ENCODE measurements at places on chromosomes 16 and 17. TPM values are rescaled to one million over a fixed set of nuclear protein-coding genes. Genes with fewer than 3 reads are reported as not detected.
A peak's percentile ranks its signal among the peaks of the same experiment; 100 is the strongest.

- DNase-seq: no peak
These were observed 37.7 kb upstream of the PHLPP2 start for GRCh38 chr16:71762186-71762585.

GRCh38 chr17:49180303-49180702, 30.1 kb downstream of the GNGT2 start:
- DNase-seq: peak; percentile 89

Gene HID1
- 11.7 TPM for total RNA-seq

Gene RAMP2
- 46.3 TPM for total RNA-seq

Gene CHST5
- total RNA-seq: not detected

DNA sequence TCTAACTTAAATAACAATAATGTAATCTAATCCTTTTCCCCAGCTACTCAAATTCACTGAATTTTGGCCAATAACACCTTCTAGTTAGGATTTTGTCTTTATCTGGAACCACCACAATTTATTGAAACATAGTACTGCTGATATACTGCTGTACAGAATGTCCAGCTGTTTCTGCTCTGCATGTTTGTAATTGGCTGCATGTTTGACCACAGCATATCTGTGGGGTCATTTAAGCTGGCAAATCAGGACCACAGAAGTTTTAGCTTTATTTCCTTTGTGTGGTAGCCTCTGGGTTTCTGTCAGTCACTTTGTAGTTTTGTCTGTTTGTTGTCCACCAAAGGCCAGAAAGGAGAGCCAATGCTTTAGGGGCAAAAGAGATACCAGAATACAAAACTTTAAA, 22.2 kb upstream of the RAB11FIP4 start:
- DNase-seq: no peak

DNA sequence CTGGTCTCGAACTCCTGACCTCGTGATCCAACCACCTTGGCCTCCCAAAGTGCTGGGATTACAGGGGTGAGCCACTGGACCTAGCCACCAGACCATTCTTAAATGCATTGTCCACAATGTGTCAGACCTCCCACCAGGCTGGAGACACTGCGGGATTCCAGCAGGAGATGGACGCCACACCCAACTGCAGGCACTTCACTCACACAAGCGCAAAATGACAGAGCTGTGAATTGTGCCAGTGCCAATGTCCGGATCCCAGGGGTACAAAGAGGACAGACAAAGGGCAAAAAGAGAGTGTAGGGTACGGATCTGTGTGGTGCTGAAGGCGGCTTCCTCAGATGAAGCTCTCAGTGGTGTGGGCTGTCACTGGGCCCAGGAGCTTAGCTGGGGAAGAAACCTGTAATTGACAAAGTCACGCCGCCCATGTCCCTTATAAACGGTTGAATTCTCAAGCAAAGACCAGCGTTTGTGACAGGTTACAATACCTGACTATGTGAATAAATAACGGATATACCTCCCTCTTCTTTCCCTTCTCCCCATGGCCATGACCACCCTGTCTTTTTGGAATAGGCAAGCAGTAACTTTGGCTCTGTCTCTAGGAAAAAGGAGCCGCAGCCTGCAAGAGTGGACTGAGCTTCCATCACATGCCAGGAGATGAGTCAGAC, 40.0 kb downstream of the HS3ST3A1 start:
- no peak for DNase-seq

Gene TBC1D3D
- total RNA-seq: 0.95 TPM

GRCh38 chr17:71052971-71053370, 883.6 kb downstream of the KCNJ2 start:
- no peak for DNase-seq

GRCh38 chr16:8931859-8932258, 31.8 kb downstream of the USP7 start:
- DNase-seq: peak; percentile 83

DNA sequence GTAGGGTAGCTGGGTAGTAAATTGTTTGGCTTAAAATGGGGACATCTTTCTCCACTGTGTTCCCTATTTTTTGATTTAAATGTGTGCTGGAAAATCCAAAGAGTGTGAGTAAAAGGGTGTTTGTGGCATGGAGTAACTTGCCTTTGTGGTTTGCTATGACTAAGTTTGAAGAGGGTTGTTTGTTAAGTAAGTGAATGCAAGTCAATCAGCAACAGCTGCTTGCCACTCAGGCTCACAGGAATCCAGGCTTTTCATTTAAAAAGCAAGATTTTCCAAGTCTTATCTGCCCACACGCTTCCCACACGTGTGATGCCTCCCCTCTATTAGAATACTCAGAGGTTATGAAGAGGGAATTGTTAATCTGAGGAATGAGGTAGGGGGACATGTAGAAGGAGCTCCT, 847.7 kb upstream of the RBFOX1 start:
- DNase-seq: no peak

- DNase-seq: no peak
These were observed 13.9 kb upstream of the ABCA8 start for GRCh38 chr17:68969101-68969500.

DNA sequence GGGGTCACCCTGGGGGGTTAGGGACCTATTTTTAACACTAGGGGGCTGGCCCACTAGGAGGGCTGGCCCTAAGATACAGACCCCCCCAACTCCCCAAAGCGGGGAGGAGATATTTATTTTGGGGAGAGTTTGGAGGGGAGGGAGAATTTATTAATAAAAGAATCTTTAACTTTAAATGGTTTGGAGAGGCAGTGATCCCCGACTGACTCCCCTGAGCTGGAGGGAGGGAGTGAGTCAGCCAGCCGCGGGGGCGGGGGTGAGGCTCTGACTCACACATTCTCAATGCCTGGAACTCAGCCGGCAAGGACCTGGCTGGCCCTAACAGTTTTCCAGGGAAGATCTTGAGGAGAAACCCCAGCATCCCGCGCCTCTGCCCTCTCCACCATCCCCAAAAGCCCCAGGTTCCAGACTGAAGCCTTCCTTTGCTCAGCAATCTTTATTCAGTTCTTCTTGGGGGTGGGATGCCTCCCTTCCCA, 1.5 kb downstream of the HCFC1R1 start:
- peak; percentile 98 for DNase-seq

GRCh38 chr17:81095383-81095762, 60.4 kb downstream of the BAIAP2 start:
- DNase-seq: no peak

Gene ZPBP2
- not detected for total RNA-seq

DNA sequence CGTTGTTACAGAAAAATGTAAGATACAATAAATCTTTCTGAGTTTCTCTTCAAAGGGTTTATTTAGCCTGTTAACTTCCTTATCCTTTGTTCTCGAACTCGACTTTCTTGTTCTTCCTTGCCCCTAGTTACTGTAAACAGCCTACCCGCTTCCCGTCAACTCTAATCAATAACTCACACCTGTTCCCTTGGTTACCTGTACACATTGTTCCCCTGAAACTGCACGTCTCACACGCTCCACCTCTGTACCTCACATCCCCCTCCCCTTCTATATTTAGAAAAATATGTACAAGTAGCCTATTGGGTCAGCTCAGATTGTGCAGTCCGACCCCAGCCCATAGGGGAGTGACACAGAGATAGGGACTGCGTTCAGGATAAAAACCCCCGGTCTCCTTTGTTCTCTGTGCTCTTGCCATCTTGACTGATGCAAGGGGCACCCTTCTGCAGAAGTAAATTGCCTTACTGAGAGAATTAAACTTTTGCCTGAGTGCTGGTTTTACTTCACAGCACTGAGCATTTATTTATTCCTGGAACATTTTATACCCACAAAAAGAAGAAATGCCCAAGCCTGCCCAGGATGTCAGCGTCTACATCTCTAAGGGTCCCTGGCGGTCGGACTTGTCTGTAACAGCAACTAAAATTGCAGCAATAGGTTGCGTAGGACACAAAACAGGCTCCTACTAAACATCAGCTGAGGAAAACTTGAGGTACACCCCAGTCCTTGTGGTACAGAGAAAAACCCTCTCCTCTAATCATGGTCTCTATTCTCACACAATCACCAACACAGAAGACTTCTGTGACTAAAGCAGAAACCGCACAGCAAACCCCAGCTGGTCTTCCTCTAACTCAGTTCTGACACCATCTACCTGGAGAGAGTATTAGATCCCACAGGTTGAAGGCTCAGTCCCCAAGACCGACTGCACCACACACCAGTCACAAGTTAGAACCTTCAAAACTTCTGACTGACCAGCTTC, 11.3 kb downstream of the WDR45B start:
- DNase-seq: no peak

Gene CACNG3
- total RNA-seq: not detected

- DNase-seq: no peak
These were observed 108.4 kb downstream of the METRNL start for GRCh38 chr17:83187782-83188311.

DNA sequence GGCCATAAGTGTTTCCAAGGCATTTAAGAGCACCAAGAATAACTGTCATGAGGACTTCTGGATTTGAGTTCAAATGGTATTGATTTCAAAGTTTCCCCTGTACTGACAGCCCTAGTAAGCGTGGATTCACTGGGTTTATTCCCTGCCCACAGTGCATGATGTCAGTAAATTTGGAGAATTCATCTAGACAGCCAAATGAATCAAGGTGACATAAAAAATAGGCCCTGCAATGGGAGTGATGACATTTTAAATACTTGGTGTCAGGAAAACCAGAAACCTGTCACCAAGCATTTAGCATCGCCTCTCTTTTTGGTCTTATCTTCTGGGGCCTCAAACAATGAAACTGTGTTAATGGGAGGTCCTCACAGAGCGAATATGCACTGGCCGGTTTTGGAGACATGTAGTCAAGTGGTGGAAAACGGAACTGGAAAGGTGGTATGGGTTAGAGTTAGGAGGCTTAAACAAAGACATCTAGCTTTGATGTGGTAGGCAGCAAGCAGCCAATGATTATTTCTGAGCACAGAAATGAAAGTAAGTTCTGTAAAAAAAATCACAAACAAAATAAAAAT, 29.1 kb downstream of the COG4 start:
- no peak for DNase-seq

Gene CYGB
- total RNA-seq: 24.5 TPM

DNA sequence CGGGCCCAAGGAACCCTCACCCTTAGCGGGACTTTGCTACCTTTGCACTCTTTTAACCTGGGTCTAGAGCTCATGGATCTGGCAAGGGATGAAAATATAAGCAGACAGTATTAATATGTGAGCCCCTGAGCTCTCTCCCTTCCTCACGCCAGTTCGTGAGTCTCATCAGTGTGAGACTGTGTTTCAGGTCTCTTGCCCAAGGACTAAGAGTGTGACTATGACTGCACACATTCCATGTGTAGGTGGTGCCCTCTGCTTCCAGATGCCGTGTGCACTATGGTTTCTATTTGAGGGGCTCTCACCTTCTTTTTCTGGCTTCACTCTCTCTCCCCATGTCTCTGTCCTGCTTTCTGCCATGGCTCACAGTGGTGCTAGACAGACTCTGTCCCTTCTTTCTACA, 40.5 kb downstream of the DHRS7B start:
- no peak for DNase-seq

DNA sequence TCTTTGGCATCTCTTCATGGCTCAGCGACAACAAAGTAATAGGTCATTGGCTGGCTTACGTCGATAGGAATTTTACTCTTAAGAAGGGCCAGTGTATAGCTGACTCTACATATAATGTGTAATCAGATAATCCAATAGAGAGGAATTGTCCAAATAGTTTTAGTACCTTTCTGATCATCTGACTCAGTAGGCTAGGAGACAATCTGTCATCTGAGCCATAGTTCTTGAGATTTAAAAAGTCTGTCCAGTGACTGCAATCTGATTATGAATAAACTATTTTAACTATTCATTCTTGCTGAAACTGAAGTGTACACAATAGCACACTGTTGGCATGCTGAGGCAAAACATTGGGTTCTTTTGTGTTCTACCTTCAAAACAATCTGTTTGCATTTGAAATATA, 21.4 kb upstream of the NOL11 start:
- no peak for DNase-seq

- DNase-seq: no peak
These were observed 5.1 kb downstream of the PHF12 start for GRCh38 chr17:28946239-28946638.

- DNase-seq: no peak
These were observed 46.1 kb downstream of the DCUN1D3 start for GRCh38 chr16:20853981-20854620.

GRCh38 chr16:4328046-4328781, 12.3 kb downstream of the GLIS2 start:
- DNase-seq: peak; percentile 92

Gene KRT15
- not detected for total RNA-seq

DNA sequence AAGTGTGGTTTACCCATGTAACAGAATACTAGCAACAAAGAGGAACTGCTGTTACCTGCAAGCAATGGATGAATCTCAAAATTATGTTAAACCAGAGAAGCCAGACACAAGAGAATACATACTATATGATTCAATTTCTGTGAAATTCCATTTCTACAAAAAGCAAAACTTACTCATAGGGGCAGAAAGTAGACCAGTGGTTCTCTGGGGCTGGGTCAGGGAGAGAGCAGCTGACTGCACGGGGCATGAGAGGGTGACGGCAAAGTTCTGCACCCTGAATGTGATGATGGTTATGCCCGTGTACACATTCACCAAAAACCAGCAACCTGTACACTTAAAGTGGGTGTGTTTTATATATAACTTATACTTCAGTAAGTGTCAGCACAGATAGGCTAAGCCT, 3.1 kb downstream of the ZNF843 start:
- DNase-seq: peak; percentile 16

DNA sequence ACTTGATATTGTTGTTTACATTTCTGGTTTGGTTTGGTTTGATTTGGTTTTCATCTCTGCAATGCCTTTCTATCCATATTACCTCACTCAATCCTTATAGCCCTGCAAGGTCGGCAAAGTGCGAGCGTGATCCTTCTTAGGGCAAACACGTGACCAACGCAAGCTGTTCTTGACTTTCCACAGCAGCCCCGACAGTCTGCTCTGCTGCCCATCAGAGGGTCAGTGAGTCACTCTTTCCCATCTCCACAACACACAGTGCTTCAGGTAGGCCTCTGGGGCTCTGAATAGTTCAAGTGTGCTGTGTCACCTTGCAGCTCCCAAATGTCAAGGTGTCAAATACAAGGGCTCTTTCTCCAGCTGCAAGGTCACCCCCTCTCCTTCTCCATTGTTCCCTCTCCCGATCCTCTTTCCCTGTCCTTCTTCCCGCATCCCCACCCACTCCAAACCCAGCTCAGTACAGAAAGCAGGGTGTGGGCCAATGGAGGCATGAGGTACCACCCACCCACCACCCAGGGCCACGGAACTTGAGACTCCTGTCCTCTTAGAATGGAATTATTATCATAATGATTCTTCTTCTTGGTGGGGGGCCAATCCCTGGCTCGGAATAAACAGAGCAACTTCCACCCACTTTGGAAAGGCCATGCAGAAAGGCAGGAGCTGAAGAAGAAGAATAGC, 139.7 kb downstream of the SLC39A11 start:
- DNase-seq: no peak

- no peak for DNase-seq
These were observed 30.1 kb downstream of the CEP95 start for GRCh38 chr17:64536913-64537312.

- DNase-seq: no peak
These were observed 32.3 kb downstream of the GRB7 start for GRCh38 chr17:39769974-39770587.

DNA sequence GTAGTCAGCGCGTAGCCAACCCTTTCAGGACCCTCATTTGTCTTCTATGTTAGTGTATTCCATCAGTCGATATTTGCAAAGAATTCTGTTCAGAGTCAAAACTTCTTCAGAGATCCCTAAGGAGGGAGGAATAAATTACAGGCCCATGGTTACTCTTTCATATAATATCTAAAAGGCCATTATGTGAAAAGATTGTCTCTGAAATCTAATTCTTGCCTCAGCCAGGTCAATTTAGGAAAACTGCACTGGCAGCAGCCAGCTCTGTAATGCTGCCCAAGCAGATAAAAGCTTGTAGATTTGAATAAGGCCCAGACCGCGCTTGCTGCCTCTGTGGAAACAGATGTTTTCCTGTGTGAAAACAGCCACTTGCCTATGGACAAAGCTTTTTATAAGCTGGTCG, 379.8 kb downstream of the CNTNAP4 start:
- no peak for DNase-seq

Gene LGALS9B
- total RNA-seq: not detected
